ENCODE measurements at places on chromosomes 2 and 18.

- peak; percentile 20 for DNase-seq
These were observed 3.7 kb downstream of the DLX1 start for GRCh38 chr2:172089005-172089504.

DNA sequence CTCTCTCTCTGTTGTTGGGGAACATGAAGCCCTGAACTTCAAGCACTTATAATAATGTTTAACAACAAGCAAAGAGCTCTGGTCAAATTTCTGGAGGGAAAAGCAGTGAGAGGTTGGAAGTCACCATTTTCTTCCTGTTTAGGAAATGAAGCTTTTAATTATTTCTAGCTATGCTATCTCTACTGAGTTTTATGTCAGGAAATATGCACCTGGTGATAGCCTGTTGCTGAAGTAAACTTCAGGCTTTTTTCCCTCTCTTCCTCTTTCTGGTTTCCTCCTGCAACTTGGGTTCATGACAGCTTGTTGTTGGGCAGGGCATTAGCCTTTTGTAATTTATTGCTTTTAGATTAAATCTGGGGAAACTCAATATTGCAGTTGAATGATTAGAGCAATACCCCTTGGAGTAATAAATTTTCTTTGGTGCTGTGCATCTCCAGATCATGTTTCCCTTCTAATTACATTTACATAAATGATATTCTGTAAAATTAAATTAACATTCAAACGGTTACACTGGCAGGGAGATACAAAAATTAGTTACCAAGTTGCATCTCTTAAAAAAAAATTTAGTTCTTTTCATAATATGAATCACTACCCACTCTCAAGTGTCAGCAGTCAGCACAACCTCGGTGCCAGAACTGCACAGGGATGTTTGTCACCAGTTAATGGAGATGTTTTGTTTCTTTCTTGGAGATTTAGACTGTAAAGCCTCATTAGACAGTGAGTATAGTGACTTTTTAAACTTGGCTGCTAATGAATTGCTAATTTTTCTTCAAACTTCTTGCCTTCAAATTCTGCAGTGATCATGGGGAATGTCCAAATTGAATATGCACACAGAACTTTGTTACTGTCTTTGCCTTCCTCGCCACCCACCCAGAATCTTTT, 466.6 kb upstream of the ETAA1 start:
- no peak for DNase-seq

GRCh38 chr2:239811806-239812560, 213.2 kb downstream of the NDUFA10 start:
- DNase-seq: no peak

- DNase-seq: no peak
These were observed 25.3 kb downstream of the CRIM1 start for GRCh38 chr2:36380624-36381481.

GRCh38 chr2:8502316-8502715, 179.5 kb upstream of the ID2 start:
- no peak for DNase-seq

Measured in CD4-positive, alpha-beta memory T cell (primary cell).